ENCODE measurements at places on chromosomes 3 and 15.

DNA sequence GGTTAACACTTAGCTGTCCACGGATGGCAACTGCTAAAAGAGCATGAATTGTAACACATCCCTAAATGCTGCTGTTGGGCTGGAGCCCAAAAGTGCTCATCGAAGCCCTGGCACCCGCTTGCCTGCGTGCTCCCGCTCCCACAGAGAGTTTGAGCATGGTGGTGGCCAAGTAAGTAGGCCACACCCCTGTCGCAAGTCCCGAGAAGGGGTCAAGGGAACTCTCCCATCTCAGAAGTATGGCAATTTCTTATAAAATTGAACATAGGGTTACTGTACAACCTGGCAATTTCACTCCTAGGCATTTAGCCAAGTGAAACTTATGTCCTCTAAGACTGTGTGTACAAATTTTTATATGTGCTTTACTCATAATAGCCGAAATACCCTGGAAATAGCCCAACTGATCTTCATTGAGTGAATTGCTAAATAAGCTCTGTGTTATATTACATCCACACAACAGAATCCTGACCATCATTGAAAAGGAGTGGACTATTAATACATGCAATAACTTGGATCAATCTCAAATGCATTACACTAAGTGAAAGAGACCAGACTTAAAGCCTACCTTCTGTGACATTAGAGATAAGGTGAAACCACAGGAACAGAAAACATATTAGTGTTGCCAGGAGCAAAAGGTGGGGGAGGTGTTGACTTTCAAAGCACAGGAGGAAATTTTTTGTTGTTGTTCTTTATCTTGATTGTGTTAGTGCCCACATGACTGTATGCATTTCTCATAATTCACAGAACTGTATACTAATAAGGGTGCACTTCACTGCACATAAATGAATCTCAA lies 1.5 kb upstream of the GCSAM start:
- DNase-seq, result no peak

GRCh38 chr3:41847679-41848078 lies 114.2 kb downstream of the ULK4 start:
- no peak for DNase-seq

GRCh38 chr15:51335538-51336410 lies 2.6 kb downstream of the CYP19A1 start:
- no peak for DNase-seq

GRCh38 chr3:65605876-65606432 lies 432.8 kb downstream of the MAGI1 start:
- no peak for DNase-seq

GRCh38 chr3:15052335-15053242 lies 12.5 kb downstream of the MRPS25 start:
- no peak for DNase-seq

GRCh38 chr15:55823191-55823670 lies 80.3 kb upstream of the PRTG start:
- DNase-seq, result no peak

- DNase-seq, result no peak
Measured at GRCh38 chr3:47227678-47228077, 54.9 kb downstream of the KIF9 start.

- DNase-seq, result no peak
Measured at GRCh38 chr3:63343674-63344073, 65.6 kb downstream of the SYNPR start.

GRCh38 chr3:87742250-87742649 lies 316.6 kb downstream of the CGGBP1 start:
- DNase-seq, result no peak

DNA sequence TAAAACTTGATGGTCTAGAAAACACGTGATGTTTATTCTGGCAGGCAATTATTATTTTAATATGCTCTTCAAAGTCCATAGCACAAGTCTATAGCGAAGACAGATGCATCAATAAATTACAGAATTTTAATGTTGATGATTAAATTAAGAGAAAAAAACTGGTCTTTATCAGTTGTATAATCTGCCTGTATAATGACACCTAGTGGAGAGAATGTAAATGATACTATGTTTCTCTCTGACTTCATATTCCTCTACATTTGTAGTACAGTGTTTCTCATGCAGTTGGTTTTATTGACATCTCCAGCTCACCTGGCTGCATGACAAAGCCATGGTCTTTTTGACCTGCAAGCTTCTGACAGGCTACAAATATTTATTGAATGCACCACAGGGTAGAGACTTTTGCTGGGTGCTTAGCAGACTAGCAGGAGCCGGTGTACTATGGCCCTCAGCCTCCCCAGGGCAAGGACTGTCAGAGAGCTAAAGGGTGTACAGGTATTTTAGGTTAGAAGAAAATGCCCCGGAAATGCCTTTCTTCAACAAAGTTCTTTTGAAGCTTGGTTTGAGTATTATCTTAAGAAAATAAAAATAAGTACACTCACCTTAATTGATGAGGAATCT lies 289.9 kb downstream of the GAP43 start:
- DNase-seq, result no peak

GRCh38 chr3:168872826-168873225 lies 777.1 kb upstream of the GOLIM4 start:
- no peak for DNase-seq

- DNase-seq, result no peak
Measured at GRCh38 chr3:77042343-77042742, 2.4 kb downstream of the ROBO2 start.

DNA sequence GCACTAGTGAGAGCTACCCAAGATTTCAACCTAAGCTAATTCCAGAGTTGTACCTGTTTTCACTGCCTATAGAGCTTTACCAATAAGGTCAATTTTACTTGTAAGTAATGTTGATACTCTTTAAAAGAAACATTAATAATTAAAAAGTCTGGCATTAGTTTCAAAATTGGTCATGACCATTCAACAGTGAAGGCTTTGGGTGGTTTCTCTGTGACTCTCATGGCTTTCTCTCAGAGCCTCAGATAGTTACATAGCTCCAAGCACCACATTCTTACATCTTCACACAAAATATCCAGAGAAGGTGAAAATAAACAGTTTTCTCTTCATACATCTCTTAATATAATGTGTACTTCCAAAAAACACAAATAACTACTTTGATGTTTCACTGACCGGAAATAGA lies 61.5 kb upstream of the TCF12 start:
- DNase-seq, result no peak

DNA sequence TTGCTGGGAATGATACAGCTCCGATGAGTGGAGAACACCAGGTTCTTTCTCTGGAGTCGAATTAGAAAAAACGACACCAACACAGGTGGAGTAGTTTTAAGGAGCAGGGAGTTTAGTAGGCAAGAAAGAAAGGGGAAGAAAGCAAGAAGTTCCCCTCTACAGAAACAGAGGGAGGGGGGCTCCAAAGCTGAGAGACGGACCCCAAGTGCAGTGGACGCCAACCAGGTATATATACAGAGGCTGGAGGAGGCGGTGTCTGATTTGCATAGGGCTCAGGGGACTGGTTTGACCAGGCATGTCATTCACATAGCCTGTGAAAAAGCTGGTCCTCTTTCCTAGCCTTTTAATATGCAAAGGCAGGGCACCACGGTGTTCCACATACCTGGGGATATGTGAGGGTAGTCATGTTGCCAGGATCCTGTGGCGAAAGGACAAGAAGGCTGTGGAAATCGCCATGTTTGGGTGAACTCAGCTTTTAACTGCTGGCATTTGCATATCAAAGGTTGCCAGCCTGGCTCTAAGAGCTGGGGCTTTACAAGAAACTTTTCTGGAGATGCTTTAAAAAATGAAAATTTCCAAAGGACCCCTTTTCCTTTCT lies 887.4 kb upstream of the EPHA6 start:
- no peak for DNase-seq

DNA sequence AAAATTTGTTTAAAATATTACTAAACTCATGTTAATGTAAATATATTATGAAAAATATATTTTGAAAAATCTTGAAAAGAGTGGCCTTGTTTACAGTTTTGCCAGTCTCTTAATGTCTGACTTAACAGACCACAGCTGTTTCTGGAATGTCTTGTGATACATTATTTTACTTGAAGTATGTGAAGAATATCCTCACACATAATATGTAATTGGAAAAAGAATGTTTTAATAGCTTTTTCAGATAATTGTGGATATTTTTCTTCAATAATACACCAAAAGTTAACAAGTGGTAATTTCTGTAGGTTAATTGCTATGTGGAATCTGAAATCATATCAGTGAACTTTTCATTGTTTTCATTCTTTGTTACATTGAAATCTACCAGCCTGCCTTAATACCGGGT lies 101.3 kb downstream of the UBE2E2 start:
- DNase-seq, result no peak

- no peak for DNase-seq
Measured at GRCh38 chr3:41652506-41652905, 309.4 kb downstream of the ULK4 start.

DNA sequence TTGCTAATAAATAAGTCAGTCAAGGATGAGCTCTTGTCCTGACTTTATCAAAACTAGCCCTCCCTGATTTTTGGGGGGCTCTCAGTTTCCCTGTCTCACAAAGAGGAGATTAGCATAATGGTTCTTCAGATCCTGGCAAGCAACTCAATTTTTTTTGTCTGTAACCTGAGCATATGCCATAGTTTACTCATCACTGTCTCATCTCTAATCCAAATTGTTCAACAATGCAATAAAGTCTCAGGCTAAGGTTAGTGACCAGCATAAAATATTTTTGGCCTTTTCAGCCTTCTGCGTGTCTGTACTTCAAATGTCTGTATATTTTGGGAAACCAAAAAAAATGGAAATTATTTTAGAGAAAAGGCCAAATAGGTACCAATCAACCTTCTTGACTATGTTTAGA lies 465.6 kb upstream of the TPRG1 start:
- DNase-seq, result no peak

DNA sequence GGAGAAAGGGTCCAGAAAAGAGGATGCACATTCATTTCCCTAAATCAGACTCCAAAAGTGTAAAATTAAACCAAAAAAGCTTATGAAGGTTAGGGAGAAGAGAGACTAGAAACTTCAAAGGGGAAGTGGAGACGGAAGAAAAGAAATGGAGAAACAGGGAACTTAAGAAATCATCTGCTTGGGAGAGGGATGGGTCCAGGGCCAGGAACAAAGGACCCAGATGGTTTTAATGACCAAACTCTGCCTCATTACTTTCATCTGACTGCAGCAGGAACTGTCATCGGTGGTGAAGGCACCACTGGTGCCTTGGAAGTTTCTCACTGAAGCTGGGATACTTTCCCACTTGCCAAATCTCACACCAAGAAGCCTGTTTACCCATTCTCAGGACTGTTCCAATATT lies 70.5 kb upstream of the SLC4A7 start:
- DNase-seq, result no peak
